ENCODE measurements at places on chromosomes 3 and 15.

- H3K4me3 ChIP-seq = no peak overlapping the region
- no peak overlapping the region for H3K27ac ChIP-seq
- no peaks in the 10 kb centered on the region for H3K36me3 ChIP-seq
- peaks cover 6% of the 10 kb centered on the region for H3K27me3 ChIP-seq
- DNase-seq = no peak
- peaks cover 9% of the 10 kb centered on the region for H3K4me1 ChIP-seq
Measured at GRCh38 chr15:76073554-76073953, 13.8 kb downstream of the TMEM266 start.

DNA sequence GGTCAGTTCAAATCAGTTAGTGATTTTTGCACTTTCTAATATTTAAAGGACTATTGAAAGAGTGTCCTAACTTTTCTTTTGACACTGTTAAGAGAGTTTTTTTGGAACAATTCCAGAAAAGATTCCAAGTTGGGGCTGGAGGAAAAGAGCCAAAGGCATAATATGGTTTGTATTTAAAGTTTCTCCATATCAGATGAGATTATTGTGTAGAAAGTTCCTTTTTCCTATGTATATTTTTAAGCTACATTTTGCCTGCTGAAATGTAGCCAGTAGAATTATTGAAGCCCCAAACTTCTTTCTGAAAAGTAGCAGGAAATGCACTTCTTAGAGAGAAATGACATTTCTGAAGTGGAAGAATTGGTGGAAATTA lies 136.5 kb upstream of the TSC22D2 start:
- H3K4me1 ChIP-seq = peaks cover 65% of the 10 kb centered on the region
- peaks cover 19% of the 10 kb centered on the region for H3K36me3 ChIP-seq
- no peak overlapping the region for H3K4me3 ChIP-seq
- H3K27ac ChIP-seq = no peak overlapping the region

DNA sequence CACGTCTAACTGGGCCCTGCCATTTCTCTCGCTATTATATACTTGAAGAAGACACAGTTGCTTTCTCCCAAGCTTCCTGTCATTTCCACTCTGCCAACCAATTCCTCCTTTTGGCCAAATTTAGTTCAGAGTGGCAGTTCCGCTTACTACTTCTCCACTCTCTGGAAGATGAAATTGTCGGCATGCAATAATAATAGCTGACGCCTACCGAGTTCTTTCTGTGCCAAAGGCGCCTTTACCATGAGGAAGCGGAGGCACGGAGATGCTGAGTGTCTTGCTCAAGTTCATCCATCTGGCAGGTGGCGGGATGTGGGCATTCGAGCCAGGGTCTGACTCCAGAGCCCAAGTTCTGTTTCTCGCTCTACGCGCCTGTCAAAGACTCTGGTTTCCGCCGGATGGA lies 14.6 kb upstream of the NRROS start:
- H3K27me3 ChIP-seq = peaks cover 10% of the 10 kb centered on the region
- no peak overlapping the region for H3K27ac ChIP-seq
- DNase-seq = no peak

- H3K36me3 ChIP-seq = peaks cover 6% of the 10 kb centered on the region
- H3K4me3 ChIP-seq = peak overlapping the region; percentile 76
- peak overlapping the region; percentile 14 for H3K27ac ChIP-seq
- H3K27me3 ChIP-seq = peaks cover 4% of the 10 kb centered on the region
Measured at GRCh38 chr3:9810846-9811245, 784 bp downstream of the TTLL3 start.

- no peaks in the 10 kb centered on the region for H3K27me3 ChIP-seq
- no peak overlapping the region for H3K4me3 ChIP-seq
- no peak for DNase-seq
- no peaks in the 10 kb centered on the region for H3K4me1 ChIP-seq
- H3K36me3 ChIP-seq = no peaks in the 10 kb centered on the region
- peak overlapping the region; percentile 62 for H3K27ac ChIP-seq
Measured at GRCh38 chr3:114746502-114746901, 400.6 kb downstream of the ZBTB20 start.

GRCh38 chr3:15647611-15648167 lies 46.1 kb downstream of the BTD start:
- no peak for DNase-seq
- H3K36me3 ChIP-seq = peaks cover 31% of the 10 kb centered on the region
- H3K27ac ChIP-seq = no peak overlapping the region
- no peaks in the 10 kb centered on the region for H3K27me3 ChIP-seq
- peaks cover 5% of the 10 kb centered on the region for H3K4me1 ChIP-seq
- H3K4me3 ChIP-seq = no peak overlapping the region

DNA sequence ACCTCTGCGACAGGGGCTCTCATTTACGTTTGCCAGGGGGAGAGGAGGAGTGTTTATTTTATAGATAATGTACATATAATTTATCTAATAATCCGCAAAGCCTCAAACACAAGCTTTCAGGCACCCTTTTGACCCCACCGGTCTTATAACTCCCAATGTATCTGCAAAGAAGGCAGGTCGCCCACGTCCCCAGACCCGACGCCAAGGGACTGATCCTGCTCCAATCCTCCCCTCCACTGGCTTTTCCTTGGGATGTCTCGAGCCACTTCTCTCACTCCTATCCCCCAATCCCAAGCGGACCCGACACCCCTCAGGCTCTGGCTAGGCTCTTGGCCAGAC lies 452 bp downstream of the DCP1A start:
- peaks cover 31% of the 10 kb centered on the region for H3K36me3 ChIP-seq
- DNase-seq = no peak
- peak overlapping the region; percentile 99 for H3K4me3 ChIP-seq
- peak overlapping the region; percentile 100 for H3K27ac ChIP-seq

DNA sequence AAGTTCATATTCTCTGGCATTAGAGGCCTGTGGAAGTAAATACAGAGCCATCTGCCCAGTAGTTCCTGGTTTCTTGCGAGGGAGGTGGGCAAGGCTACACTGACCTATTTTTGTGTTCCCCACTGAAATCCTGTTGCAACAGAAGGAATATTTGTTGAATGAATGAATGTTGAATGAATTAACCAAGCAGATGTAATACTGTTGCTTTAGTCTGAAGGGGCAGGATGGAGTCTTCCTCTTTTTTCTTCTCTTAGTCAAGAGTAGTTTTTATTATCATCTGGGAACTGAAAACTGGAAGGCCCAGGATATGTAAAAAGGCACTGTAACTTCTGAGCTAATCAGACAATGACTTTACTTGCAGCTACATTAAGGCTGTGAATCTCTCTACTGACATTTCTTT lies 17.1 kb downstream of the BLOC1S6 start:
- peak overlapping the region; percentile 82 for H3K27ac ChIP-seq
- no peak overlapping the region for H3K4me3 ChIP-seq
- no peaks in the 10 kb centered on the region for H3K27me3 ChIP-seq
- no peak for DNase-seq

- H3K27ac ChIP-seq = no peak overlapping the region
- H3K4me1 ChIP-seq = peaks cover 25% of the 10 kb centered on the region
- H3K27me3 ChIP-seq = peaks cover 79% of the 10 kb centered on the region
- no peak overlapping the region for H3K4me3 ChIP-seq
- no peaks in the 10 kb centered on the region for H3K36me3 ChIP-seq
Measured at GRCh38 chr3:128435561-128435960, 31.1 kb downstream of the DNAJB8 start.

- no peak overlapping the region for H3K4me3 ChIP-seq
- no peaks in the 10 kb centered on the region for H3K27me3 ChIP-seq
- H3K36me3 ChIP-seq = peaks cover 28% of the 10 kb centered on the region
- H3K4me1 ChIP-seq = peaks cover 24% of the 10 kb centered on the region
Measured at GRCh38 chr3:28280781-28281180, 39.4 kb downstream of the CMC1 start.

DNA sequence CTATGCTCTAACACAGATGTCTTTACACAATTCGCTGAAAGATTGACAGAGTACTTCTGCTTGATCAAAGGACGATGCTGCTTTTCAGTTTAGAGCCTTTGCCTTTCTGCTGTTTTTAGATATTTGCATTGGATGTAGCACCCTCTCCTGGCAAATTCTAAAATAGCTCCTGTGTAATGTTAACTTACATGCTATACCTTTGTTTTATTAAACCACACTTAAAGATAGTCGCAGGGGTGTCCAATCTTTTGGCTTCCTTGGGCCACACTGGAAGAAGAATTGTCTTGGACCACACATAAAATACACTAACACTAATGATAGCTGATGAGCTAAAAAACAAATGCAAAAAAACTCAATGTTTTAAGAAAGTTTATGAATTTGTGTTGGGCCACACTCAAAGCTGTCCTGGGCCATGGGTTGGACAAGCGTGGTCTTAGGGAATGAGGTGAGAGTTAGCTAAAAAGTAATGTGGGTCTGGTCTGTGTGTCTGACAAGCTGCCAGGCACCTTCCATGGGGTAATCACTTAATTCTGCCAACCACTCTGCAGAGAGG lies 62.9 kb downstream of the ATG7 start:
- no peaks in the 10 kb centered on the region for H3K27me3 ChIP-seq
- peaks cover 5% of the 10 kb centered on the region for H3K36me3 ChIP-seq
- peak; percentile 6 for DNase-seq
- no peaks in the 10 kb centered on the region for H3K4me1 ChIP-seq
- H3K27ac ChIP-seq = no peak overlapping the region

GRCh38 chr3:15514663-15515340 lies 6.7 kb downstream of the COLQ start:
- H3K36me3 ChIP-seq = peaks cover 4% of the 10 kb centered on the region
- no peak overlapping the region for H3K27ac ChIP-seq
- no peak for DNase-seq
- peaks cover 28% of the 10 kb centered on the region for H3K4me1 ChIP-seq
- H3K27me3 ChIP-seq = peaks cover 8% of the 10 kb centered on the region

DNA sequence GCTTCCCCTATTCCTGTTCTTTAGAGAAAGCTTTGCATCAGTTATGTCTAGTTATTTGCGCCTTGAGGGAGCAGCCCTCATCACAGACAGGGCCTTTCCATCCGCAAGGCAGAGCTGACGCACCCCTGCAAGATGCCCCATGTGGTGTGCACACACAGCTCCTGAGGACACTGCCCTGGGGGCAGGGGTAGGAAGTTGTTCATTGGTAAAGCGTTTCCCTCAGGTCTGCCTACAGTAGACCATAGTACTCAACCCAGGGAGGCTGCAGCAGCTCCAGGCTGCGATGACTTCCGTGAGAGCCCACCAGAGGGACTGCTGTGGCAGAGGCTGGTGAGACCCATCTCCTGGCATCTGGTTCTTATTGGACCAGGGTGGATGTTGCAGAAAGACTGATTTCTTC lies 55.1 kb upstream of the PLXNA1 start:
- peaks cover 16% of the 10 kb centered on the region for H3K27me3 ChIP-seq
- peaks cover 54% of the 10 kb centered on the region for H3K4me1 ChIP-seq

- DNase-seq = no peak
- H3K4me1 ChIP-seq = peaks cover 42% of the 10 kb centered on the region
- no peaks in the 10 kb centered on the region for H3K36me3 ChIP-seq
- no peak overlapping the region for H3K27ac ChIP-seq
- H3K4me3 ChIP-seq = no peak overlapping the region
- H3K27me3 ChIP-seq = no peaks in the 10 kb centered on the region
Measured at GRCh38 chr3:150070271-150070670, 99.6 kb upstream of the PFN2 start.

- H3K27ac ChIP-seq = no peak overlapping the region
- peaks cover 4% of the 10 kb centered on the region for H3K27me3 ChIP-seq
- H3K4me3 ChIP-seq = no peak overlapping the region
- H3K4me1 ChIP-seq = no peaks in the 10 kb centered on the region
- H3K36me3 ChIP-seq = no peaks in the 10 kb centered on the region
Measured at GRCh38 chr3:27960133-27960532, 238.0 kb upstream of the EOMES start.

DNA sequence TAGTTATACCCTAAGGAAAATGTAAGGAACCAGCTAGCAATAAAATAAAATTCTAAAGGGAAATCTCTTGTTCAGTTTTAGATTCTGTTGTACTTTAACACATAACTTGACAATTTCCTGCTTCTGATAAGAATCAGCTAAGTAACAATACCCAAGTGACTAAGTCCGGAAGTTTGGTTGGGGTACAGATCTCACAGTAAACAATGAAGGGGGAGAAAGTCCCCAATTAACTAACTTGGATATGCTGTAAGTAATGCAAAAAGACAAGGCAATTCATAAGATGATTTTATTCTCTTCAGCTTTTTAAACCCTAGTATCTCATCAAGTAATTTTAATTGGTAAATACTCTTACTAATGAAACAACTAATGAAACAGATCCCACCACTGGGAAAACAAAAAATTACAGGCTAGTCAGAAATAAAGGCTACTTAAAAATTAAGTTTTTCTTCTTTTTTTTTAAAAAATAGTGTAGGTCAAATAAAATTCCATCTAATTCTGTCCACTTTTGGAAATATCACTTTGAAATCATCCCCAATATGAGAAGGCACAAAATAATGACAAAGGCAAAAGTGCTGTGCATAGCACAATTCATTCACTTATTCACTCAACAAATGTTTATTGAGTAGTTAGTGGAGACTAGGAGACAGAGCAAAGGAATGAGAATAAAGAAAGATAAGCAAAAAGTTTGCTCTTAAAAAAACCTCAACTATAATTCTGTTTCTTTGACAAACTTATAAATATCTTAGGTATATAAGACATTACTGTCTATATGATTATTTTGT lies 37.8 kb upstream of the IL20RB start:
- DNase-seq = no peak
- peaks cover 67% of the 10 kb centered on the region for H3K36me3 ChIP-seq
- no peaks in the 10 kb centered on the region for H3K27me3 ChIP-seq
- no peak overlapping the region for H3K27ac ChIP-seq
- peaks cover 29% of the 10 kb centered on the region for H3K4me1 ChIP-seq

DNA sequence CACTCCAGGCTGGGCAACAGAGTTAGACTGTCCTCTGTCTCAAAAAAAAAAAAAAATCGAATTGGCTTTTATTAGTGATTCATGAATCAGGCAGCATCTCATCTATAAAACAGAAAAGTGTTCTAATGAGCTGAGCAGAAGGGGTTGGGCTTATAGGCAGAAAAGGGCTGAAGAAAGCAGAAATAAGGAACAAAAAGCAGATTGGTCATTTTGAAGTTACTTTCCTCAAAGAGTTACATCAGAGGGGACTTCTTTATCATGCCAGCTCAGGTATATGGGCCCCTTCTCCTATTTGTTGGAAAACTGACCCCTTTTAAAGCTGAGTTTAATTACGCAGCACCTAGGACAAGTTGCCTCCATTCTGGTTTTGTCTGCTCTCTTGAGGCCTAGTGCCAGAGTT lies 722 bp upstream of the POGLUT1 start:
- no peak for DNase-seq
- no peaks in the 10 kb centered on the region for H3K27me3 ChIP-seq
- peak overlapping the region; percentile 98 for H3K4me3 ChIP-seq

GRCh38 chr15:31367730-31368344 lies 41.2 kb downstream of the KLF13 start:
- H3K27me3 ChIP-seq = peaks cover 5% of the 10 kb centered on the region
- H3K4me1 ChIP-seq = peaks cover 68% of the 10 kb centered on the region
- peaks cover 28% of the 10 kb centered on the region for H3K36me3 ChIP-seq
- no peak for DNase-seq
- no peak overlapping the region for H3K27ac ChIP-seq
